ENCODE measurements at places on chromosomes 13 and 19.

GRCh38 chr13:27712421-27712820, 79.9 kb upstream of the GSX1 start:
- no peak for DNase-seq

DNA sequence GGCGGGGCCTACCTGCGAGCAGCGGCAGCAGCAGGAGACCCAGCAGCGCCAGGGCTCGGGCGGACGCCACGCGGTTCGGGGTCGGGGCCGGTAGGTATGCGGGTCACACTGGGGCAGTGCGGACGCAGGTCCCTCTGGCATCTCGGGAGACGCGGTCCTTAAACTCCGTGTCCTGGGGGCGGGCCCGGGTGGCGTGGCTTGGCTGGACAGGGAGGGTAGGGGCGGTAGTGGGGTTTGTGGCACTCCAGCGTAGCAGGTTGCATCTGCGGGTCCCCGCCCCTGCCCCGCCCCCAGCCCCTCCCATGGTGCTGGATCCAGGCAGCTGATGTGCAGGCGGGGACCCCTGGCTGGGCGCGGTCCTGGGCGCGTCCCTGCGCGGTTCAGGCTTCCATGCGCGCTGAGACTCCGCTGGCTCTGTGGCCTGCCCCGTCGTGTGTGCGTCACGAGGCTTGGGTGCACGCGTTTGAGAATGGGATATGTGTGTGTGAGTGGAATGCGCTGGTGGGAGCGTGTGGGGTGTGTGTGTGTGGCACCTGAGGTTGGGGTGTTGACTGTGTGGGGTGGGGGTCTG, 96.1 kb downstream of the WTIP start:
- no peak for DNase-seq

- no peak for DNase-seq
These were observed 59.6 kb downstream of the GPALPP1 start for GRCh38 chr13:45048890-45049407.

GRCh38 chr13:74206061-74206561, 71.9 kb upstream of the KLF12 start:
- peak; percentile 39 for DNase-seq

- no peak for DNase-seq
These were observed 470.9 kb downstream of the DACH1 start for GRCh38 chr13:71396149-71396548.
